ENCODE measurements at places on chromosomes 16 and 17.

DNA sequence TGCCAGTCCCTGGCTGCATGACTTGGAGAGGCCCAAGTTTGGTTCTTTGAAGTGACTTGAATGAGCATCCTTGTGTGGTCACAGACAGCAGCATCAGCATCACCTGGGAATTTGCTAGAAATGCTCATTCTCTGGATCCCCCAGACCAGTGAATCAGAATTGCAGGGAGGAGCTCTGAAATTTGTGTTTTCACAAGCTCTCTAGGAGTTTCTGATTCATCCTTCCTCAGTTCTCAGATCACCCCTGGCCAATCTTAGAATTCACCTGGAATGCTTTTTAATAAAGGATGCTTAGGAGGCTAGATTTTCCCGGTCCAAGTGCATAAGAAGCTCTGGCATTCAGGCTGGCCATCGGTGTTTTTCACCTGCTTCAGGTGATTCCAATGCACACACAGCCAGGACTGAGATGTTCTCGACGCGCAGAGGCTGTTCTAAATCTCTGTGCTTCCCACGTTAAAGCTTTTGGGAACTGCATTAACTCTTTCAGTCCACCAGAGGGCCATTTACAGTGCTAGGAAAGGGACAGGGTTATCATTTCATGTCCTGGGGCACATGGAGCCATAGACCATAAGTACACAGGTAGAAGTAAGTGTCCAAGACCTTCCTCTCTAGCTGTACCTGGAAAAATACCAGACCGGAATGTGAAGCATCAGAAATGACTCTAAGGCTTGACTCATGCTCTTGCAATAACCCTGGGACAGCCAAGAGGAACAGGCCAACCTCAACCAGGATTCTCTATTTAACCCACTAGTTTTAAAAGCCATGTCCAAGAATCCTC lies 85.7 kb upstream of the XYLT1 start:
- DNase-seq, result no peak

DNA sequence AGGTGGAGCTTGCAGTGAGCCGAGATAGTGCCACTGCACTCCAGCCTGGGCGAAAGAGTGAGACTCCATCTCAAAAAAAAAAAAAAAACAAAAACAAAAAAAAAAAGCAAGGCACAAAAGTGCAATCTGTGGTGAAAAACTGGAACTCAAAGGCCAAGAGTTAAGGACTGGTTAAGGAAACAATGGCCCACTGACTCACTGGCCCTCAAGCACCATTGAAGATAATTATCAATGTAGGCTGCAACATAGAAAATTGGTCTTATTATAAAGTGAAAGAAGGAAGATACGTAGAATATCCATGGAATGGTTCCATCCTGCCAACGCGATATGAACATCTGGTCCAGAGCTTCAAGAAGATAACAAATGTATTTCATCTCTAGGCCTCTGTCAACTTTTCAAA lies 444.2 kb downstream of the SOX9 start:
- no peak for DNase-seq

DNA sequence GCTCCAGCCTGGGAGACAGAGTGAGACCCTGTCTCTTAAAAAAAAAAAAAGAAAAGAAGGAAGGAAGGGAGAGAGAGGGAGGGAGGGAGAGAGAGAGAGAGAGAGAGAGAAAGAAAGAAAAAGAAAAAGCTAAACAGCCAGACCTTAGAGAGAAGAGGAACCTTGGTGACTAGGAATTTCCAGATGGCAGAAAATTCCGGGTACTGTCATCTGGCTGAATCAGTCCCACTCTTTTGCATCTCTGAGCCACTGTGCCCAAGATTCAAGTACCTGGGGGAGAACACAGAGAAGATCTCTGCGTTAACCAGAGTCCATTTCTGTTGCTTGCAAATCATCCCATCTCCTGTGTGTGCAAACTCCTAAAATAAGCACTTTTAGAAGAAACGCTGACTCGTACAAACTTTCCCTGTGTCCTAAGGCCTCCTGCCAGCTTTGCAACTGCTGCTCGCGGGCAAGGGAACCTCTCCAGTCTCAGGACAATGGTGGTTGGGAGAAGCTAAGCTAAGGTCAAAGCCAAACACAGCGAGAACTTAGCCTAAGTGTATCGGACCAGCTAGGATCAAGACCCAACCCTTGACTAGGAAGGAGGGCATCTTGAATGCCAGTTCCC lies 18.0 kb downstream of the BMERB1 start:
- DNase-seq, result no peak

DNA sequence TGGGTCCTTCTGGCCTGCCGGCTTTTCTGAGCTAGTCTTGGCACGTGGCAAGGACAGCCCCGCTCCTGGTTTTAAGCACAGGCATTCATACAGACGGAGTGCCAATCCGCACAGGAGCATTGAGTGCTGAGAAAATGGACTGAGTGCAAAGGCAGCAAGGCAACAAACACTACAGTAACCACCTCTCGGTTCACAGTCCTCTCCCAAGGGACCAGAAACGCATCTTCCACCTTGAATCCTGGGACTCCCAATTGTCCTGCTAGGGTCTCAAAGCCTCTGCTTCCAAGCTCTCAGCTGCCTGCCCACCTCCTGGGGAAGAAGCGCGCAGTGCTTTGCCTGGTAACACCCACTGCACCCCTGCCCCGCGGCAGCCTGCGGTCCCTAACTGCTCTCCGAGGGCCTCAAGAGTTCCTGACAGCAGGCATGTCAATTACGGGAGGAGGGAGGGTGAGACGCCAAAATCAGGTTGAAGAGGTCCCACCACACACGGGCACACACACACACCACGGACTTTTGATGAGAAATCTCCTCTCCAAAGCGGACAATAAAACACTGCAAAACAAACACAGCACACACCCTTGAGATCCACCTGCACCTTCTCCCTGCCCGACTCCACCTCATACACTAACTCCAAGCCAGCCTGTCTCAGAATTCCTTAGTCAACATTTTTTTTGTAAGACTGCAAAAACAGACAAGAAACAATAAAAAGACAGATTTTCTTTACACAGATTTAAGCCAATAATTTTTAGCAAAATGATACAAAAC lies 15.0 kb downstream of the SLC16A3 start:
- no peak for DNase-seq

GRCh38 chr16:27413956-27414355 lies 12.0 kb downstream of the IL21R start:
- DNase-seq, result no peak

GRCh38 chr17:44830359-44831288 lies 537 bp upstream of the GJC1 start:
- peak; percentile 68 for DNase-seq

All from G401 (cell line).